ENCODE measurements at places on chromosomes 11 and 22. TPM values are rescaled to one million over a fixed set of nuclear protein-coding genes. Genes with fewer than 3 reads are reported as not detected.

GRCh38 chr11:32448232-32448631 is 12.9 kb upstream of the WT1 start:
- H3K27ac ChIP-seq = no peak overlapping the region
- H3K36me3 ChIP-seq = no peaks in the 10 kb centered on the region
- H3K4me3 ChIP-seq = no peak overlapping the region
- H3K27me3 ChIP-seq = peaks cover 22% of the 10 kb centered on the region
- no peak for DNase-seq
- H3K4me1 ChIP-seq = no peaks in the 10 kb centered on the region

SNX32 gene
- total RNA-seq = 3.3 TPM

PATE2 gene
- total RNA-seq = not detected

- H3K27me3 ChIP-seq = no peaks in the 10 kb centered on the region
- no peaks in the 10 kb centered on the region for H3K4me1 ChIP-seq
- no peak overlapping the region for H3K4me3 ChIP-seq
- H3K27ac ChIP-seq = no peak overlapping the region
- DNase-seq = no peak
- no peaks in the 10 kb centered on the region for H3K36me3 ChIP-seq
Measured at GRCh38 chr11:77530879-77531278, 57.0 kb upstream of the PAK1 start.

- no peaks in the 10 kb centered on the region for H3K27me3 ChIP-seq
- H3K27ac ChIP-seq = peak overlapping the region; percentile 86
- peaks cover 72% of the 10 kb centered on the region for H3K36me3 ChIP-seq
- H3K4me1 ChIP-seq = peaks cover 60% of the 10 kb centered on the region
- peak overlapping the region; percentile 24 for H3K4me3 ChIP-seq
Measured at GRCh38 chr11:14636119-14636518, 7.5 kb upstream of the PDE3B start.

UCP3 gene
- 1.1 TPM for total RNA-seq

GRCh38 chr11:97548280-97548679 is 1158.5 kb downstream of the JRKL start:
- no peaks in the 10 kb centered on the region for H3K4me1 ChIP-seq
- H3K36me3 ChIP-seq = no peaks in the 10 kb centered on the region
- H3K4me3 ChIP-seq = no peak overlapping the region
- H3K27ac ChIP-seq = no peak overlapping the region
- no peaks in the 10 kb centered on the region for H3K27me3 ChIP-seq
- DNase-seq = no peak

SSTR3 gene
- 7.4 TPM for total RNA-seq

GRCh38 chr11:24781288-24781687 is 284.4 kb downstream of the LUZP2 start:
- no peaks in the 10 kb centered on the region for H3K27me3 ChIP-seq
- H3K4me1 ChIP-seq = no peaks in the 10 kb centered on the region
- no peak for DNase-seq
- H3K27ac ChIP-seq = no peak overlapping the region
- H3K36me3 ChIP-seq = no peaks in the 10 kb centered on the region
- no peak overlapping the region for H3K4me3 ChIP-seq

- H3K4me1 ChIP-seq = peaks cover 17% of the 10 kb centered on the region
- DNase-seq = no peak
- H3K4me3 ChIP-seq = no peak overlapping the region
- no peak overlapping the region for H3K27ac ChIP-seq
Measured at GRCh38 chr22:46031557-46031956, 54.6 kb upstream of the WNT7B start.
